NCI-H2081 treated with DMSO at 0.1 percent for 48 hours (cell line): ENCODE measurements at places on chromosomes 7 and 10.

DNA sequence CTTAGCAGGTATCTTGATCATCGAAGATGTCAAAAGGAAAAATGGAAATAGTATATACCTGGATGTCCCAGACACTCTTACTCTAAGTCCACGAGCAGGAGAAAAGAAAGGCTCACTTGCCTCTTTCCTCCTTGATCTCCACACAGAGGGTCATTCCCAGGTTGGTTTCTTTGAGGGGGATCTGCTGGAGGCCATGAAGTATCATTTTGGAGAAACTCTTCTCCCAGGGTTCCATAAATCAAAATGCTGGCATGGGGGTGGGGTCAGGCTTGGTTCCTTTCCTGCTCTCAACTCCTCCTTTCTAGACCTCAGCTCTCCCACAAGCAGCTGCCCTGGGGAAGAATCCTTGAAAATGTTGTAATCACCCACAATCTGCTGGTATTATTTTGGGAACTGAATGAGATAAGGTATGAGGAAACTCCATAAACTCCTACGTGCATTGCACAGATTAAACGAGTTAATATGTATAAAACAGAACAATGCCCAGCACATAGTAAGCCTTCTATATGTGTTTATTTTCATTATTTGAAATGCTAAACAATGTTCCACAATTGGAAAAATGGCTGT, 54.4 kb downstream of the PRKCQ start:
- no peak for DNase-seq

DNA sequence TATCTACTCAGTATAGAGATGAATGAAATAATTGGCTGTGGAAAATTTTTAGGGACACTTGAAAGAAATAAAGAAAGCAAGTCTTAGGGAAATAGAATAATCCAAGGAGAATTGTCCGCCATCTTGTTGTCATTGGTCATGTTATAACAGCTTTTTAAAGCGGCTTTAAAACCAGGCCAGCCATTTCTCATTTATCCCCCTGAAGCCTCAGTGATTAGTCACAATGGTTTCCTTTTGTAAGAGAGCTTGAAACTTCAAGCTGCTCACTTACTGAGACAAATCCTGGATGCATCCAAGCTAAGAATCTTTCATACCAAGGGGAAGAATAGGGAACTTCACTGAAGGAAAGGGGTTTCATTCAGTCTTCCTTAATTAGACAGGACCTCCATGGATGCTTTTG, 67.9 kb downstream of the SGCE start:
- no peak for DNase-seq

- no peak for DNase-seq
These were observed 379.4 kb upstream of the KIAA1217 start for GRCh38 chr10:23829556-23829955.

DNA sequence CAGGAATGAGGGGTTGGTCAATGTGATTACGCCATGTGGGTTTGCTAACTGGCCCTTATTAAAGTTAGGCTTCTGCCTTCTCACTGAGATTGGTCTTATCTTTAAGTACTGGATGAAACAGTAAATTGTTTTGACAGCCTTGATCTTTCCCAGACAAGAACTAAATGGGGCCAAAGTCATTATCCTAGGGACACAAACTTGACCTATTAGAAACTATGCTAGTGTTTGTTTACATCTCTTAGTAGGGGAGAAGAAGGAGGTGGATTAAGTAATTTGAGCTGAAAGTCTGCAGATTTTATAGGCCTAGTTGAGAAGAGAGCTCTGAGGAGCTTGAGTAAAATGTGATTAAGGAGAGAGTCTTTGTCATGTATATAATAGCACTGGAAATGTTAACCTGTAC, 386.9 kb downstream of the HTR7 start:
- DNase-seq, result no peak

DNA sequence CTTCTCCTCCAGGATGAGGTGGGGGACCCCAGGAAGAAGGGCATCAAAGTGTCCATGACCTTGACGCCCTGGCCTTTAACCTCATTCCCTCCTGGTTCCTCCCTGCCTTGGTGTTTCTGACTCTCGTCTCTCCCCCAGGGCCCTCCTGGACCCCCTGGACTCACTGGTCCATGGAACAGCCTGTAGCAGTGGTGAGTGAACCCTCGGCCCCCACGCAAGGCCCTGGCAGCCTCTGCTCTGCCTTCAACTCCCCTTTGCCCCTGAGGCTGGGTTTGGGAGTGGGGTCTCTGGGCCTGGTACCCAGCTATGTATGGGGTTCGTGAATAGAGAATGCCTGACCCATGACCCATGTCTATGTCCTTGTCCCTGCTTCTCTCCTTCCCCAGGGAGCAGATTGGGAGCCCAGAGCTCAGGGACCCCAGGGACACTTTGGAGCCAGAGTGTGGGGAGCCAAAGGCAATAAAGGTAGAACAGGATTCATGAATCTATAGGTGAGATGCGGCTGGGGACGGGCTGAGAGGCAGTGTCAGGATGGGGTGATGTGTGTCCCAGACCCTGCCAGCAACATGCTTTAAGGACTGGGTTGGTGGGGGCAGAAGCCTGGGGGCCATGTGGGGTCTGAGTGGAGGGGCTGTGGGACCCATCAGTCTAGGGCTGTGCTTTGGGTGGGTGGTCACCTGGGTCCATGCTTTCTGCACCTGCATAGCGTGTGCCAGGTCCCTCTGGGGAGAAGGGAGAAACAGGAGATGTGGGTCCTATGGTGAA, 18.4 kb upstream of the VOPP1 start:
- DNase-seq, result no peak

DNA sequence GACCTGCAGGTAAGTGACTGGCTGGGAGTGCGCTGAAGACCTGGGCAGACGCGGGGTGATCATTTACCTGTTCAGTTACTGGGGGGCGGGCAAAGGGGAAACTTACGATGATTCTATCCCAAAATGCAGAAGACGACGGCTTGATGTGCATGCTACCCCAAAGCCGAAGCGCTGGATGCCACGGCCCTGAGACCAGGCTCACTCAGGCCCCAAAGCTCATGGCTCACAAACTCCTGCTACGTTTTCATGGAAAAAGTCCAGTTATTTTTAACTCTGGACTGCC, 200.6 kb downstream of the DIP2C start:
- no peak for DNase-seq

- no peak for DNase-seq
These were observed 39.8 kb upstream of the GATA3 start for GRCh38 chr10:8014649-8015048.

GRCh38 chr7:3265388-3265787, 35.7 kb upstream of the SDK1 start:
- no peak for DNase-seq

- no peak for DNase-seq
These were observed 297.9 kb upstream of the FZD1 start for GRCh38 chr7:90966346-90966745.

- DNase-seq, result no peak
These were observed 3.1 kb upstream of the ABCC2 start for GRCh38 chr10:99779335-99779734.

GRCh38 chr10:112426111-112426510, 20.6 kb downstream of the ZDHHC6 start:
- no peak for DNase-seq

- DNase-seq, result peak; percentile 1
These were observed 54.0 kb downstream of the ANK3 start for GRCh38 chr10:60335708-60336107.

DNA sequence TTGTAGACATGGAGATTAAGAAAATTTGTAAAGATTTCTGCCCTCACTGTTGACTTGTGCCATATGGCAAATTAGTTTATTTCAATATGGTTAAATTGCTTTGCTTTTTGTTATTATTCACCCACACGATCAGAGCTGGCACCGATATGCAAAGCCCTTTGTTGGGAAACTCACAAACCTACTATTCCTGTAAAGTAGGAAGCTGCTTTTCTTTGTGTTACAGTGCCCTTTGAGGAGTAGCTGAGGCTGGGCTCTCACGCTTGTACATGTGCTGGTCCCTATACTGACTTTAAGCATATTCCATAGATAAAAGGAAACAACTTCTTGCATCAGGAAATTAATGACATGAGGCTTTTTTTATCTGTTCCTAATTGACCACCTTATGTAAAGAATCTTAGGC, 17.6 kb upstream of the AOAH start:
- DNase-seq, result no peak

DNA sequence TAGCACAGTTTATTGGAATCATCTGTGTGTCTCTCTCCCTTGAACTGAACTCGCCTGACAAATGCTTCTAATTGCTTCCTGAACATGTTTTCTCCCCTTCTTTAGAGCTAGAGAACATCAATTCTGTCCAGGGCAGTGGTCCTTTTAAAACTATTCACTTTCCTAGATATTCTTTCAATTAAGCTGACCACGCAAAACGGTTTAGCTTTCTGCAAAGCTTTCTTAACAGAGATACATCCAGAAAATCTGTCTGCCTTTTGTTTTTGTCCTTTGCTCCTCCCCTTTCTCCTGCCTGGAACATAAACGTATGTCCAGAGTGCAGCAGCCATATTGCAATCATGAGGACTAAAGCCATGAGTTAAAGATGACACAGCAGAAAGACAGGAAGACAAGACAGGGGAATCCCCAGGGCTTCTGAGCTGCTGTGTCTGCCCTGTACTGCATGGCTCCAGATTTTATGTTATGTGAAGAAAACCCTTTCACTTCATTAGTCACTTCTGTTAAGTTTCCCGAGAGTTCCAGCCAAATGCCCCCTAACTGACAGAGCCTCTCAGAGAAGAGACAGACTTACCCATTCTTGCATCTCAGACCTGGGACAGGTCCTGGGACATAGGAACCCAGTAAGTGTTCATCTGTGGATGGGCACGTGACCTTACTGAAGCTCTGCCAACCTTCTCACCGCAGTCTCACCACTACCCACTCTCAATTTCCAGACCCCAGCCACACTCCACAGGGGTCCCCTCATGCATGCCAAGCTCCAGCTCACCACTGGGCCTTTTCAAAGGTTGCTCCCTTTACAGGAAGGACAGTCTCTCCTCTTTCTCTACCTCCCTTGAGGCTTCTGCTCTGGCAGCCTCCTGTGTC, 35.0 kb upstream of the CPXM2 start:
- no peak for DNase-seq
